Effector memory CD4-positive, alpha-beta T cell (primary cell): ENCODE measurements at places on chromosomes 5 and 9.

DNA sequence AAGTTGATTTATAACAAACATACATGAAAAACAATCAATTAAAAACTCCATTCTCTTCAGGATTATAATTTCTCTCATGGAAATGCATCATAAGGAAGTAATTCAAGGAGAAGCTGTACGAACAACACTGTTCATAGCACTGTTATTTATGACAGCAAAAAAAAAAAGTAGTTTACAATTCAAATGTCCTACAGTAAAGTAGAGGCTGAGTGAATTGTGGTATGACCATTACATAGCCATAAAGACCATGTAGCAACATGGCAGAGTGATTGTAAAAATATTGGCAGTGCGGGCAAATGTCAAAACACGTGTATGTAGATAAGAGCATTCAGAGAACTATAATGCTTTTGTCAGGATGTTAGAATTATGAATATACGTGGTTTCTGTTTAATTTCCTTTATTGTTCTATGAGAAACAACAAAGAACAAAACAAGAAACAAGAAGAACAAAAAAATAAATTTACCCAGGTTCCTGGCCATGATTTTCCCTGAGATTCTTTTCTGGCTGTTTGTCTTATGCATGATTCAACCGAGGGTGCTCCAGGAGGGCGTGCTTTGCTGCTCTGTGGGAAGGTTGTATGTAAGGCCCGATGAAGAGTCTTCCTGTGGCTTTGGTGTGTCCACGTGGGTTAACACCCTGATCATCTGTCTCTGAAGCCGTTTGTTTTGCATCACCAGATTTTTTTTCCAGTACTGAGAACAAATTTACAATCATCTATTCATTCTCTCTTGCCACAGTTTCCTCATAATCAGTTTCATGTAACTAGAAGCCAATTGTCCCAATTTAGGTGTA, 28.8 kb downstream of the GCNT4 start:
- no peak for DNase-seq

DNA sequence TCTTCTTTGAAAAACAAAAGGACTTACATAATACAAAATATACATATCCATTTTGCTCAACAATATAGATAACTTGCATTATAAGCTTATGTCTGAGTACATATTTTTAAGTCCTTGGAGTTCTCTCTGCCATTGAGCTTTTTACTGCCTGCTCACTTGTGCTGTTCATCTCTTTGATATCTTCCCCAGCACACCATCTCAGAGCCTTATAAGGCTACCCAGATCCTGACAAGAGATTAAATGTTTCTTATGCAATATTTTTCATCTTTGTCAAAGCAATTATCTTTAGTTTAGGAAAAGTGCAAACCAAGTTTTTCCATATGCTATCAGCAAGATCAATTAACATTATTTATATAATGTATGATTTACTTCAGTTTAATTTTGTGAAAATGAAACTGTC, 60.7 kb upstream of the ITGA1 start:
- DNase-seq = no peak

DNA sequence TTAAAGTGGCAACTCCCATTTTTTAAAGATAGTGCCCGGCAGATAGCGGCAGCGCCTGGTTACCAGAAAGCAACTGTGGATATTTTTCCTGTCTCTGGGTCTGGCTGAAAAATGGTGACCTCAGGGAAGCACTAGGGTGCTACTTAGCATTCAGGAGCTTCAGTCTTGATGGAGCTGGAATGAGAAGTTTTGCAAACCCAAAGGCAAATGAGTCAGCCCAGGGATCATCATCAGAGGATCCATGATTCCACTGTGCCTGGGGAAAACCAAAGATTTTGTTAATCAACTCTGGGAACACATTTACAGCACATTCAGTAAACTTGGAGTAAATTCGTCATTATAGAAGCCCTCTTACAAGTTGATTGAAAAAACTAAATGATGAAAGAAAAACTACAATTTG, 26.7 kb downstream of the F2R start:
- no peak for DNase-seq

- no peak for DNase-seq
These were observed 17.1 kb downstream of the C9orf43 start for GRCh38 chr9:113427629-113428028.

DNA sequence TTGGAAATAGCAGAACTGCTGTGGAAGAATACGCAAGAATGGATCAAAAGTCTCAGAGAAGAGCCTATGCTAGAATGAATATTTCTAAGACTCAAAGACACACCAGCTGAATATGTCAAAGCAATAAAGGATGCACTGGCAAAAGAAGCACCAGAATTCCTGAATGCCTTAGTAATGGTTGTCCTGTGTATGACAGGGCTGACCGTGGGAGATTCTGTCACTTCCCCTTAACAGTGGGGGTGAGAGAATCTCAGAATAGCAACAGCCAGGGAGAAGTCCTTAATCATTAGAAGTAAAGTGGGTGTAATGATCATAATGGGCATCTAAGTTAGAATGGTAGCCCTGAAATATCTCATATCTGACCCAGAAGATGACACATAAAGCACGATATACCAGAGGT, 14.6 kb upstream of the PRR16 start:
- DNase-seq = no peak

GRCh38 chr9:127866535-127866934, 10.9 kb downstream of the AK1 start:
- no peak for DNase-seq

- no peak for DNase-seq
These were observed 43.1 kb downstream of the COL27A1 start for GRCh38 chr9:114198249-114199040.

DNA sequence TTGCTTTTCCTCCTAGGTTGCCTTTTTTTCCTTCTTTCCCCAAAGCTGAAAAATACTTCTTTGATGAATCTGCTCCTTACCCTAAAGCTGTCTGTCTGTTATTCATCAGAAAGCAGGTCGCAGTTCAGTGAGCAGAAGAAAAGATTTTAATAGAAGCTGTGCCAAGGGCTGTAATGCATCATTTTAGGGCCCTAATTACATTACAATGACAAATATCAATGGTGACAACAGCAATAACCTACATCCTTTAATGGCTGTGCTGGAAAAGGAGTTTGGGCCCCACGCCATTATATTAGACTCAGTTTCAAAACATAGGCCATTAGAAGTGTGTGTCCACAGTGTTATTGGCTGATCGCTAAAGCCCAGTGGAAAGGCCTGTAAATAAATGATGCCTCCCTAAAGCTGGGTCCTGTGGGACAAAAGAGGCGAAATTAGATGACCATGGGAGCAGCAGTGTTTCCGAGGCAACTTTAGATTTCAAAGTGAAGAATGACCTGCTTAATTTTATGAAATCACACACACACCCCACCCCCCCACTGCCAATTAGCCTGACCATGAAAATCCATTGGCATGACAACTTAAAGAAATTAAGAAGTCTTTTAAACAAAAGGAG, 38.4 kb downstream of the TLE4 start:
- no peak for DNase-seq

DNA sequence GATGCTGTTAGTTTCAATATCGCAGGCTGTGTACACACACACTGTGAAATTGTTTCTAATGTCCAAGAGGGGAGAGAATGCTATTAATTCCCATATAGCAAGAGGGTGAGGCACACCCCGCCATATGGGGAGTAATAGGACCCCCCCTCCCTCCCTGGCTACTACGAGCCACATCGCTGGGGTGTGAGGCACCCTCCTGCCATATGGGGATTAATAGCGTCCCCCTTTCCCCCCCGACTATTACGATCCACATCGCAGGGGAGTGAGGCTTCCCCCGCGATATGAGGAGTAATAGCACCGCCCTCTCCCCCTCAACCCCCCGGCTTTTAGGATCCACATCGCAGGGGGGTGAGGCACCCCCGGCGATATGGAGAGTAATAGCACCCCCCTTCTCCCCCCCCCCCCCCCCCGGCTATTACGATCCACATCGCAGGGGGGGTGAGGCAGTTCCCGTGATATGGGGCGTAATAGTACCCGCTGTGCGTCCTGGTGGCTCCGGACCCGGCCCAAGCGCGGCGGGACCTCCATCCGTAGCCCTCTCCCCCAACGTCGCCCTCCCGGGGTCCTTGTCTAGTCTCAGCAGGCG, 494 bp upstream of the STK32A start:
- no peak for DNase-seq

DNA sequence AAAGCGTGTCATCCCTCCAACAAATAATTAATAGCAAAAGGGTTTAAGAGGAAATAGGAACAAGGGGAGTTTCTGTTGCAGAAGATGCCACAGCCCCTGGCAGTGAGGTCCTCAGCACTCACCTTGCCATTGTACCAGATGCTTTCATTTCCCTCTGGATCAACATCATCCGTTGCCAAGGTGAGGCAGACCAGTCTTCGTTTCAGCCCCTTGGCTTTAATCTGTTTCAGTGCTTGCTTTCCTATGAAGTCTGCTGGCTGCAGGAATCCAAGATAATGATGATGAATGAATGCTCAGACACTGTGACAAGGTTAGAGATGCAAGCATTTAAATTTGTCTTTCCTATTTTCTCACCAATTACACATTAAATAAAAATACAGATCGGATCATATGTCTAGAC, 20.0 kb upstream of the ARSB start:
- DNase-seq = no peak

- no peak for DNase-seq
These were observed 40.8 kb upstream of the GARNL3 start for GRCh38 chr9:127223810-127224177.

GRCh38 chr9:9817176-9817575, 795.6 kb downstream of the PTPRD start:
- DNase-seq = no peak

- no peak for DNase-seq
These were observed 153.3 kb downstream of the CDH10 start for GRCh38 chr5:24491490-24491889.

DNA sequence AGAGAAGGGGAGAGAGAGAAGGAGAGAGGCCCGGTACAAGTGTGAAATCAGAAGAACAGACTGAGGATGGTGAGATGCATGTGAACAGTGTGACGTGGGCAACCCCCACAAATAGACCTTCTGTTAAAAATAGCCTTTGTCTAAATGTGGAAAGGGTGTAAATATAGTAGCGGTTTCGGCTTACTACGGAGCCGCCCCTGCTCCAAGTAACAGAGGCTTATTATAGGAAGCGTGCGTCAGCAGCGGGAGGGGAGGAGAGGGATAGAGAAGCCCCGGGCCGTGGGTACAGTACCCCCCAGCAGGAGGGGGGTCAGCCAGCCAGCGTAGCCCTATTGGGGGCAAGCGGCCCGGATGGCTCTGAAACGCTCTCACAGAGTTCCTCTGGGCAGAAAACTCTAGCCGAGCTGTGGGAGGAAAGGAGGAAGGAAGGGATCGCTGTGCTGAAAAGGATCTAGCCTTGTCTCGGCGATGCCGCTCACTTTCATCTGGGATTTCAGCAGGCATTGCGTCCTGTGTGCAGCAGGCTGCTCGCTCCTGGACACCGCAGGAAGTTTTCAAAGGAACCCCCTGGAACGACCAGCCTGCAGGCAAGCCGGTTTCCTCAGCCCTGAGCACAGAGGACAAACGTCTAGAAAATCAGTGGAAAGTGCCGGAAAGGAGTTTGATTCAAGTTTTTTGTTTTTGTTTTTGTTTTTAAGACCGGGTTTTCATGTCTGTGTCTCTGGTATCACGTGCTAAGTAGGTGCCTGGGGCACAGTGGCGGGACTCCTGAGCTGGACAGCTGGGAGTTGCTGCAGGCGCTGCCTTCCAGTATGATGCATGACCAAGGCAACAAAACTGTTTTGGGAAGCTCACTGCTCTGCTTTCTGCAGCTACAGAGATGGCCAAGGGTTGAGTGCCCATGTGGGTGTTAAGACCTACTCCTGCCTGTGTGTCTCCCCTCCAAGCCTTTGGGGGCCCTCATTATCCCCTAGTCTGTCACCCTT, 146.6 kb downstream of the SEC61B start:
- no peak for DNase-seq

GRCh38 chr5:159178978-159179377, 30.4 kb downstream of the RNF145 start:
- no peak for DNase-seq

- DNase-seq = no peak
These were observed 73.9 kb downstream of the WNK2 start for GRCh38 chr9:93257808-93258331.

DNA sequence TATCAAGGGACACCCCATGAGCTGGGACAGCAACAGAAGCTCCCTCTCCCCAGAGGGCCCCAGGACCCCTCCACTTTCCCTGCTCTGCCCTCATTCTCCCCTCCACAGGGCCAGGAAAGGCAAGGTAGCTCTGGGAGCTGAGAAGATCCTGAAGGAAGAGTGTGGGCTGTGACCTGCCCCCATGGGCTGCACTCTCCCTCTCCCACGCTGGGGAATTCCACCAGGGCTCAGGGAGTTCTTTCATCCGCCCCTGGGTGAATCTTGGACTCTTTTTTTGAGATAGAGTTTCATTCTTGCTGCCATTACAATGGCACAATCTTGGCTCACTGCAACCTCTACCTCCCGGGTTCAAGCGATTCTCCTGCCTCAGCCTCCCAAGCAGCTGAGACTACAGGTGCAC, 73.8 kb downstream of the C9orf50 start:
- no peak for DNase-seq

DNA sequence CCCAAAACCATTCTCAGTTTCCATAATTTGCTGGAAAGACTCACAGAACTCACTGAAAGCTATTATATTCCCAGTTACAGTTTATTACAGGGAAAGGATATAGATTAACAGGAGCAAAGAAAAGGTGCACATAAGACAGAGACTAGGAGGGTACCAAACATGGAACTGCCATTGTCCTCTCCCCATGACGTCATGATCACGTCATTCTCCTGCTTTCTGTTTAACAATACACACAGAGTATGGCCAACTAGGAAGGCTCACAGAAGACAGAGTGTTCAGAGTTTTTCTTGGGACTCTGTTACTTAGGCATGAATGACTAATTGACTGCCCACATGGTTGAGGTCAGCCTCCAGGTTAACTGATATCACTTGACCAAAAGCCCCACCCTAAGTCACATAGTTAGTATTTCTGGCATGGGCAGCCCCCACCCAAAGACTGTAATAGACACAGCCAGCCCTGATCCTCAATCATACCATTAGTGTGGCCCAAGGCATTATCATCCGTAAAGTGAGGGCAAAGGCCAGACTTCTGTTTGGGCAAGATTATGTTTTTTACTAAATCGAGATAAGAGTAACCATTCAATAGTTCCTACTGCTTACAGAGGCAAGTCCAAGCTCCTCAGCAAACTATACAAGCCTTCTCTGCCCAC, 353.5 kb upstream of the POU5F2 start:
- DNase-seq = no peak

- DNase-seq = no peak
These were observed 1069.1 kb upstream of the DMAC1 start for GRCh38 chr9:8868632-8869031.

GRCh38 chr9:103362986-103363385, 367.9 kb downstream of the CYLC2 start:
- no peak for DNase-seq

DNA sequence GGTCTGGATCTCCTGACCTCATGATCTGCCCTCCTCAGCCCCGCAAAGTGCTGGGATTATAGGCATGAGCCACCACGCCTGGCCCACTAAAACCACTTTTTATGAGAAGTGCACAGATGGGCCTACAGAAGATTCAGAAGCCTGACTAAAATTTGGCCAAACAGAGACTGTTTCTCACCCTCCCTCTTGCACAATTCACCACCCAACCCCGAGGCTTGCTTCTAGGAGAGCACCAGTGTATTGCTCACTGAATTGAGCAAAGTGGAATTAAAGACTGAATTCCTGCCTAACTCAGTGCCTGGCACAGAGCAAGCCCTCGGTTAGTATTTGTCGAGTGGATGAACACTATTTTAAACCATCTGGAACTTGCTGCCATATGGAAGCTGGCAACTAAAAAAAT, 3.4 kb upstream of the DCTN4 start:
- no peak for DNase-seq
